WERI-Rb-1 (cell line): ENCODE measurements at places on chromosomes 12 and 14.

- no peak for DNase-seq
These were observed 279.3 kb downstream of the MED13L start for GRCh38 chr12:115998119-115998633.

DNA sequence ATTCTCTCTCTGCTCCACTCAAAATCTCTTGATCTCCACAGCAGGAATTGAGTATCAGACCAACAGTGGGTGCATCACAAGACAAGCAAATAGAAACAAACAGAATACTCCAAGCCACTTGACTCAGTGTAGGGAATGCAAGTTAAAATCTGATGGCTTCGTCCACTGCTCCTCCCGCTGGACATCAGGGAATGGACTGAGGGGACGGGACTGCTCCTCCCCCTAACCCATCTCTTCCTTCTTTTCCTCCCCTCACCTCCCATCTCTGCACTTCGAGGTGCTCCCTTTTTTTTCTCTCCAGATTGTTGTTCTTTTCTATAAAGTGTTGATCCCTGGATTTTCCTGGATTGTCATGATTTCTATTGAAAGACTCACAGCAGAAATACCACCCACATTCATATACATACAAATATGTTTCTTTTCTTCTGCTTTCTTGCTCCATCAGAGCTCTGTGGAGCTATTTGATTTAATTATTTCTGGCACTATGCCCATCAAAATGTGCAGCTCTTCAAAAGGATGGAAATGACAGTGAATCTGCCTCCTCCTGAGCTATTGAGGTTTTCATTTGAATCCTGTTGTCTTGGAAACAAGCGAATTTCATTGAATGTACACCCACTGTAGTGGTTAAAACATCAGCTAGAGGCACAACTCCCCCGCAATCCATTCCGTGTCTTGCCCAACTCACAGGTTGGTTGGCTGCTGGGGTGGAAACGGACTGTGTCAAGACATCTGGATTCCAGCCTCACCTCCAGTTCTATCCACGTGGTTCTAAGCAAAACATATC lies 199.7 kb downstream of the SPTSSA start:
- DNase-seq: no peak

GRCh38 chr12:51306507-51306906 lies 17.5 kb downstream of the BIN2 start:
- no peak for DNase-seq

- no peak for DNase-seq
These were observed 73.0 kb downstream of the PTPN21 start for GRCh38 chr14:88481794-88482193.

- DNase-seq: no peak
These were observed 1.1 kb upstream of the CKAP4 start for GRCh38 chr12:106248846-106249371.

DNA sequence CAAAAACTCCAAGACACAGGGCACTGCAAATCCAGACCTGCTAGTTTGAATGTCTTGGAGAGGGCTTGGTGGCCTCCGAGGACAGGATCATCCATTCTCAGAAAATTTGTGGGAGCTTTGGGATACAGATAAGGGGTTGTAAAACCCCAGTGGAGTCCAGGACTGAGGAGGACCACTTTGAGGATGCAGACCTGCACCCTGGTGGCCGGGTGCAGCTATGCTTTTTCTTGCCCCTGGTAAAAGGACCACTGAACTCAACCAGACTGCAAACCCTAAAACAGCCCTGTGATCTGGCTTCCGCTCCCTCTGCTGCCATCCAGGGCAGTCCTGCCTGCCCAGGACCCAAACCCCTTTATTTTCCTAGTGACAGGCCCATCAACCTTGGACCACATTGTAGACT lies 169.5 kb upstream of the DAAM1 start:
- peak; percentile 16 for DNase-seq

DNA sequence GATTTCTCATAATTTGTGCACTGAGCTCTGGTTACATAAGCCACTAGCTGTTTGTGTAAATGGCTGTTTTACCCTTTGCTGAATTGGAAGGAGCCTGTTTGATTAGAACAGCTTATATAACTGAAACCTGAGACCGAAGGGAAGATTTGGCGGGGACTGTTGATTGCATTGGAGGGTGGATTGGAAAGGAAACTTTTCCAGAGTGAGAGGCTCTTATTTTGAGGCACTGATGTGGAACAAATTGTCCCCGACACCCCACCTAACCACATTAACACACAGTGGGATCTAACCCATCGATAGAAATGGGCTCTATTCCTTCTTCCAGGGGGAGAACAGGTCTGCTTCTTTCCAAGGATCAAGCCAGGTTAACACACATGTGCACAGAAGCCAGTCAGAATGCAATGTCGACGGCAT lies 51.7 kb downstream of the TMEM30B start:
- DNase-seq: no peak

- DNase-seq: peak; percentile 9
These were observed 13.0 kb upstream of the TMED2 start for GRCh38 chr12:123571343-123571813.

DNA sequence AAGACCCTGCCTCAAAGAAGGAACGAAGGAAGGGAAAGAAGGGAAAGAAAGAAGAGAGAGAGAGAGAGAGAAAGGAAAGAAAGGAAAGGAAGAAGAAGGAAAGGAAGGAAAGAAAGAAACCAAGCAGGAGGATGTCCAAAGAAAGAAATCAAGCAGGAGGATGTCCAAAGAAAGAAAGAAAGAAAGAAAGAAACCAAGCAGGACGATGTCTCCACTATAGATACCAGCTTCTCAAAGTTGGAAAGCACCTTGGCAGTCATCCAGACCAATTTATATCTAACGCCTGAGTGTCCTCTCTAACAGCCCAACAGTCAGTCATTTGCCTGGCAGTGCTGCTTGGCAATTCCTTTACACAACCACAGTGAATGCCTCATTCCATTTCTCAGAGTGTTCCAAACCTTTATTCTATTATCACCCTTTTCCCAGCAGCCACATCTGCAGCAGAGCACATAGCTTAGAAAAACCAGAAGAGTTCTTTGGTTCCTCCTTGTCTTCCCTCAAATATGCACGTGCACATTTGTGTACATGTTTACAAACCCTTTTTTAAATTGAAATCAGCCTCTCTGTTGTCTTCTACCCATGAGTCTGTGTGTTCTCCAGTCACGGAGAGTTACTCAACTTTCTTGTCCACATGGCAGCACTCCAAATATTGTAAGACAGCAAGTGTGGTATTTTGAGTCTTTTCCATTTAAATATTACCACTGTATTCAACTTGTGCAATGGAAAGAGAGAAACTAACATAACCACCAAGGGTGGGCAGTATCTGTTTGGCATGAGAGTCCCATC lies 138.4 kb downstream of the STXBP6 start:
- no peak for DNase-seq

GRCh38 chr12:12797794-12798152 lies 12.3 kb downstream of the APOLD1 start:
- DNase-seq: no peak

- DNase-seq: no peak
These were observed 74.5 kb upstream of the ATF7IP start for GRCh38 chr12:14290951-14291350.

- no peak for DNase-seq
These were observed 198.0 kb downstream of the FOXN3 start for GRCh38 chr14:89219051-89219450.

- no peak for DNase-seq
These were observed 1.5 kb upstream of the TEX52 start for GRCh38 chr12:2858334-2858733.

- no peak for DNase-seq
These were observed 169.2 kb downstream of the APAF1 start for GRCh38 chr12:98814254-98814653.

DNA sequence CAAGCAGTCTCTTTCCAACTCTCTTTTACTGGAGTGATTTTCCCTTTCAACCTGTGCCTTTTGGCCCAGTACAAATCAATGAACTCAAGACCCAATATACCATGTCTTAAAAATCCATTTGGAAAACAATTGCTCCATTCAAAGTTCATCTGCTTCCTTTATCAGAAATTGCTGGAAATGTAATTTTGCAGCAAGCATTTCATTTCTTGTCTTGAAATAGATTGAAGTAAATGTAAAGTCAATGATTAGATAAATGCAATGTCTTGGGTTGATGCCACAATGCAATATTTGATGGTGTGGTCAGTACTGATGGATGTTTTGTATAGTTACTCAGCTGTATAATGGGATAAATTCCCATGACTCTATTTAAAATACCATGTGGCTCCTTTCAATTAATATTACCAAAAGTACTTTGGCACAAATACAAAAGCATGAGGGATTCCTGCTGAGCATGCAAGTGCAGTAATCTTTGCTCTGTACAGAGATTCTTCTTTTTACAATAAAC lies 707.7 kb upstream of the NOVA1 start:
- no peak for DNase-seq

DNA sequence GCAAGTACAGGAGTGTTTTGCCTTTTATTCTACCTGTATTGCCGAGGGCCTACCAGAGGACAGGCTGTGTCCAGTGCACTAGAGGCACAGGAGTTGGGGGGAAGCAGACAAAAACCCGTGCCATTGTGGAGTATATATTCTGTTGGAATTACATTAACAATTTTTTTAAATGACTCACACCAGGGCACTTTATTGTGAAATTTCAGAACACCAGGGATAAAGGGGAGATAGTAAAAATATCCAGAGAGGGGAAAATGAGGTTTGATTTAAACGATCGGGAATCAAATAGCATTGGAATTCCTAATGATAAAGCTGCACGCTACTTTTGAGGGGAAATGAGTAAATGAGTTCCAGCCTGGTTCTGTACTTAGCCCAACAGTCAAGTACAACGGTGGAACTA lies 123.2 kb downstream of the PELI2 start:
- no peak for DNase-seq

DNA sequence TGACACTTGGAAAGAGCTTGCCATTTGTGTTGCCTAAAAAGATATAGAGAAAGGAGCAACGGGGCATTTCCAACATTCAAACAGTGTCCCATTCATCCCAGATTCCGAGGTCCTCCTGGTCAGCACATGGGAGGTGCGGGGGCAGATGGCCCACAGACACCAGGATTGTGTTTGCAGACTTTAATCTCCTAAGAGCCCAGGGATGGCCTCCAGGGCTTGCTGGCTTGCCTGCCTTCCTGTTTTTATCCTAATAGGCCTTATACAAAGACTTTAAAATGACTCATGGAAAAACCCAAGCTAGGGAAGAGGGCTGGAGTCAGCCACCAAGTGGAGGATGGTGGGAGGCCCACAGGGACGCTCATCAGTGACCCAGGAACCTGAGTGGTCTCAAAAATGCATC lies 21.5 kb upstream of the FAM181A start:
- peak; percentile 92 for DNase-seq

- DNase-seq: no peak
These were observed 190.2 kb downstream of the FSCB start for GRCh38 chr14:44316647-44317440.

GRCh38 chr12:84313323-84313675 lies 599.3 kb downstream of the SLC6A15 start:
- DNase-seq: no peak

- DNase-seq: no peak
These were observed 25.3 kb upstream of the CLMN start for GRCh38 chr14:95345032-95345431.

GRCh38 chr12:120136093-120136770 lies 19.7 kb upstream of the RAB35 start:
- DNase-seq: peak; percentile 88

- DNase-seq: no peak
These were observed 88.4 kb downstream of the PCNX1 start for GRCh38 chr14:70995671-70996070.

GRCh38 chr12:14635776-14636175 lies 60.6 kb downstream of the GUCY2C start:
- DNase-seq: no peak

DNA sequence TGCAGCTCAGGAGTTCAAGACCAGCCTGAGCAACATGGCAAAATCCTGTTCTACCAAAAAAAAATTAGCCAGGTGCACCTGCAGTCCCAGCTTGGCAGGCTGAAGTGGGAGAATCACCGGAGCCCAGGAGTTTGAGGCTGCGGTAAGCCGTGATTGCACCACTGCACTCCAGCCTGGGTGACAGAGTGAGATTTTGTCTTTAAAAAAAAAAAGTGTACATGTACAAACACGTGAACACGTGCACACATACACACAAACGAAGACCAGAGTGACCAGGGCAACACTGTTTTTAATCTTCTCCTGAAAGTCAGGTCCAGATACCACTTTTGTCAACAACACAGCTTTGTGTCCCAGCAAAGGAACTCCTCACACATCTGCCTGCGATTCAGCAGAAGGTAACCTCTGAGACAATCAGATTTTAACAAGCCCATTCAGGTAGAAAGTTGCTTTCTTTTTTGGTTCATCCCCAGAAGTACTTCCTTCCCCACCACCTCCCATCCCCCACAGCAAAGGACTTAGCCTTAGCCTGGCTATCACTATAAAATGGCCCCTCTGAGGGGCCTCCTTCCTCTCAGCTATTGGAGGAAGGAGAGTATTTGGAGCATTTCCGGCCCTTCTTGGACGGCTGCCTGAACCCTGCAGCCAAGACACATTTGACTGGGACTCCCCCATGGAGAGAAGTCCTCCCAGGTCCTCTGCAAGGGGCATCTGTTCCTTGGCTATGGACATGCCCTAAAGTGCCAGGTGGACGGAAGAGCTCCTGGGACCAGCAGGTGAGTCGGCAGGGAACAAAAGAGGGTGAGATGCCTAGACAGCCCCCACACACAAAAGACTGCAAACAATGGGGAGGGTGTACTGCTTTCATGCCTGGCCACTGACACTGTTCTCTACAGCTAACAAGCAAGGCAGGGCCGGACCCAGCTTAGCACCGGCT lies 9.8 kb downstream of the CTDSP2 start:
- DNase-seq: no peak

DNA sequence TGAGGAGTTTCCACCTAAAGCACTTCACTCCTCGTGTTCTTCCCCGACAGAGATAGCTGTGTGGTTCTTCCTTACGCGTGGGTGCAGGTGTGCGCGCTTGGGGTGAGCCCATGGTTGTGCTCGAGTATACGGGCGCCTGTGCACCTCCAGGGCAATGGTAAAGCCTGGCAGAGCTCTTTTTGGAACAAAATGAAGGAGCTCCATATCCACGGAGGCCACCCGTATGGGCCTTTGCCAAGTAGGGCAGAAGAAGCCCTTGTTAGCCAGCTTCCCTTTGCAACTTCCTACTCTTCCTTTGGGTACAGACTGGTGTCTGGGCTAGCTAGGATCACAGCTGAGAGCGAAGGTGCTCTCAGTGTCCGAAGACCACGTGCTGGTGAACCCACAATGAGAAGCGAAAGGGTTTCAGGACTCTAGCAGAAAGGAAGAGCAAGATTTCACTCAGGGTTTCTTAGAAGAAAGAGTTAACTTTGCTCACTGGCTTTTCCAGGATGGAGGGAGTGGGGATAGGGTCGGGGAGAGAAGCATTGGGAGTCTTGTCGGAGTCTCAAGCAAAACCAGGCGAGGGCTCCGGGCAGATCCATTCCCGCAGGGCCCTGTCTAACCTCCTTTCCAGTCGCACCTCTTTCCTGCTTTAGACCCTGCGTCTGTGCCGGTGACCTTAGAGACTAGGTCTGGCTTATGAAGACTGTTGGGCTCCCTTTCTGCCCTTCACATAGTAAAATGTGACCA lies 960 bp upstream of the LRFN5 start:
- DNase-seq: no peak

DNA sequence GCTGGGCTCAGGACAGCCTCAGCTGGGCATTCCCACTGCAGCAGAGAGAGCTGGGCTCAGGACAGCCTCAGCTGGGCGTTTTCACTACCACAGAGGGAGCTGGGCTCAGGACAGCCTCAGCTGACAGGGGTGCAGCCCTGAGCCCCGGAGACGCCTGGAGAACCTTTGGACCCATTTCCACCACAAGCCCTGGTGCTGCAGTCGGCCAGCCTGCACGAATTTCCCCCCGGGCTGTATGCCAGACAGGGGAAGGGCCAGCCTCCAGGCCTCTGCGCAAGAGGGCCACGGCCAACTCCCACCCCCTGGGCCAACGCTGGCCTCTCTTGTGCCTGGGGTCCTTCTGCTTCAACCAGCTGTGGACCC lies 2.6 kb upstream of the C14orf180 start:
- DNase-seq: no peak
